ENCODE measurements at places on chromosomes 1 and 21.

DNA sequence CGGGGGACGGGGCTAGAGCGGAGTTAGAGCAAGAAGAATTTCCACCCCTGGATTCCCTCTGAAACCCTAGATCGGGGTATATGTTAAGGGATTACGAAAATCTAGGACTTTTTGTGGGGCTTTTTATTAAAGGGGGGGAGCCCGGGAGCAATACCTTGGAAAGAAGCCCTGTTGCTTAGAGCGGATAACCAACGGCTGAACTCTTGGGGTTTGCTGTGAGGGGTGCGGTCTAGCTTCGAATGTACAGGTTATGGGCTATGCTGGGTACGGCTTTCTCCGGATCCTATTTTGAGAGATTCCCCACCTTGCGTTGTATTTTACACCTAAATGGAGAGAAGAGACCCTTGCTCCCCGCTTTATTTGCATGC, 626 bp downstream of the DYRK3 start:
- DNase-seq, result peak; percentile 15

GRCh38 chr1:10895621-10896020, 99.2 kb upstream of the CASZ1 start:
- no peak for DNase-seq

GRCh38 chr21:25572861-25573310, 34.4 kb downstream of the MRPL39 start:
- no peak for DNase-seq

GRCh38 chr1:203368624-203369451, 17.9 kb upstream of the FMOD start:
- no peak for DNase-seq

- no peak for DNase-seq
Measured at GRCh38 chr1:165898837-165899236, 71.4 kb downstream of the UCK2 start.

GRCh38 chr1:91937613-91938012, 11.6 kb upstream of the BRDT start:
- no peak for DNase-seq

GRCh38 chr1:53323316-53323715, 4.6 kb downstream of the LRP8 start:
- DNase-seq, result no peak

GRCh38 chr1:226149806-226150205, 36.7 kb downstream of the ACBD3 start:
- DNase-seq, result no peak

DNA sequence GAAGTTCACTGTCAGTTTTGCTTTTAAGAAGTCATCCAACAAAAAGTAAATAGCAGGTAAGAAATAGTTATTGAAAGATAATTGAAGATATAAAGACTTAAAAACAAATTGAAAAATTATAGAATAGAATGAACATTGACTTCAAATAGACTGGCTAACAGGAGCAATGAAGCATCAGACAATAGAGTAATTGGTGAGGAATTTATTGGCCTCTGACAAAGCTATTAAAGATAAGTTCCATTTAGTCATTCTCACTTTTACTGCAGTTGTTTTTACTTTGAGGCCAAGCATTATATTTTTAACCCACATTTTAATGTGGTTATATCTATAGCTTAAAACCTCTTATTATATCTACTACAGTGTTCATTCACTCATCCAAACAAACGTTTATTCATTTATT, 228.8 kb upstream of the ADGRL2 start:
- DNase-seq, result no peak

GRCh38 chr21:33968080-33968994, 52.7 kb upstream of the ATP5PO start:
- no peak for DNase-seq

DNA sequence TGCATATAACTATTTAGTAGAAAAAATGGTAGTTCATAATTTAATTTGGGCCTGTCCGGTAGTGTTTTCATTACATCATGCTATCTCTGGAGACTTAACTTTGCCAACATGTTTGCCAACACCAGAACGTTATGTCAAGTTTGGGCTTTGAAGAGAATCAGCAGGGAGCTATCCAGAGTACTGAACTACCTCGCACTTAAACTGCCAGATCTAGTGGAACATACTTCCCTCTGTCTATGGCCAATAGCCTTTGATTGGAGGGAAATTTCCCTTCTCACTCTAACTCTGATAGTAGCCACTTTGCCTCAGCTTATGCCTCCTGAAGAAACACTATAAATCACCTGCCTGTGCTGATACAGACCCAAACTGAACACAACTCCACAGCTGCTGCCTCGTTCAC, 10.0 kb downstream of the LRRC53 start:
- no peak for DNase-seq

DNA sequence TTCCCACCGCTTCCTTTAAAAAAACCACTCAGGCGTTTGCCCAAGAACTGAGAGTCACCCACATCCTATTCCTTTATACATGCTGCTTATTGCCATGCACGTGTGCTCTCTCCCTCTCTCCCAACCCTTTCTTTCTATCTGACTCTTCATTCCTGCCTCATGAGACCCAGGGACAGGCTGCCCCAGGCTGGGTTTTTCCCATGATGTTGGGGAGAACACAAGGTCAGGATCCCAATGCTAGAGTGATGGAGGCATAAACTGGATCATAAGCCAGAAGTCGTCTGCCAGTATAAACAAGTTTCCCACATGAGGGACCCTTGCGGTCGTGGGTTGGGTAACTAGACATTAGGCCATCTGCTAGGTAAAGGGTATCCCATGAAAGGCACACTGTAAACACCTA, 64.9 kb downstream of the CD2 start:
- no peak for DNase-seq

GRCh38 chr21:34365809-34366208, 2.0 kb downstream of the KCNE2 start:
- DNase-seq, result no peak

DNA sequence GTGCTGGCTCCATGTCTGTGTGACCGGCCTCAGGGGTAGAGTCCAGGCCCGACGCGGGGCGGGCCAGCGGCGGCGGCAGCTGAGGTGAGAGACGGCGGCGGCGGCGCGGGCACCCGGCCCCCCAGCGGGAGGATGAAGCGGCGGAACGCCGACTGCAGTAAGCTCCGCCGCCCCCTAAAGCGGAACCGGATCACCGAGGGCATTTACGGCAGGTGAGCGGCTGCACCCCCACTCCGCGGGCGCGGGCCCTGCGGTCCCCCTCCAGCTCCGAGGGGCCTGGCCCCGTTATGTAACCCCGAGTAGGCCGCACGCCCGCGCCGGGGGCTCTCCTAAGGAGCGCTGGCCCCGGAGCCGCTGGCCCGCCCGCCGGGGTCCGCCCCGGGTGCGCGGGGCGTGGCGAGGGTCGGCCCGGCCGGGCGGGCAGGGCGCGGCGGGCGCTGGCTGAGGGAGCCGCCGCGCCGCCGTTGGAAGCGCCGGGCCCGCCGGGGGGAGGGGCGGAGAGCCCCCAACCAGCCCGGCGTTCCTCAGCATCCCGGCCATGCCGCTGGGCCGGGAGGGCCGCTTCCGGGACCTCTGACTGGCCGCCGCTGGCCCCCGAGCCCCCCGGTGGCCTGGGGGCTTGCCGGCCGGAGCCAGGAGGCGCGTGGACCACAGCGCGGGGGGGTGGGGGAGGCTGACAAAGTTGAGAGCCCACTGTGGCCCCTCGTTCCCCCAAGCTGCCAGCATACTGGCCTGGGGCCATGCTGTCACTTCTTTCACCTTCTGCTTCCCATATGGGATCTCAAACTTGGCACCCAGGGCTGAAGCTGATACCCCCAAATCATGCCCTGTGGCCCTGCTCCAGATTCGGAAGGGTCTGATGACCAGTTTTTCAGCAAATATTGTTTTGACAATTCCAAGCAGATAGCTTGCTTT, 527 bp downstream of the MACO1 start:
- no peak for DNase-seq

- DNase-seq, result no peak
Measured at GRCh38 chr1:228785366-228786330, 50.4 kb downstream of the RHOU start.

DNA sequence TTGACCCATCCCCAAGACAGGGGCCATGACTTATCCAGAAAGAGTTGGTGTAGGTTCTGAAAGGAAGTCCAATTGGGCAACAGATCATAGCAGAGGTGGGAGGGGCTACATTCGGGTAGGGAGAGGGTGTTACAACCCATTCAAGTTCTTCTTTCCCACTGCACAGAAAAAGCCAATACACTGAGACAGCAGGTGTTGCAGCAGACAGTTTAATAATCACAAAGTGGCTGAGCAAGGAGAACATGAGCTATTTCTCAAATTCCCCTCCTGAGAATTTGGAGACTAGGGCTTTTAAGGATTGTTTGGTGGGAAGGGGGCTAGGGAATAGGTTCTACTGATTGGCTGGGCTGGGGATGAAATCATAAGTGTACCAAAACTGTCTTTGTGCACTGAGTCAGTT, 328.4 kb upstream of the POU3F1 start:
- no peak for DNase-seq

Measured in stimulated activated CD4-positive, alpha-beta T cell treated with anti-CD3 and anti-CD28 coated beads, Interleukin-15, amount 100 ng/mL, for 24 hours (primary cell).